D721Med (cell line): ENCODE measurements at places on chromosomes 7 and 10.

DNA sequence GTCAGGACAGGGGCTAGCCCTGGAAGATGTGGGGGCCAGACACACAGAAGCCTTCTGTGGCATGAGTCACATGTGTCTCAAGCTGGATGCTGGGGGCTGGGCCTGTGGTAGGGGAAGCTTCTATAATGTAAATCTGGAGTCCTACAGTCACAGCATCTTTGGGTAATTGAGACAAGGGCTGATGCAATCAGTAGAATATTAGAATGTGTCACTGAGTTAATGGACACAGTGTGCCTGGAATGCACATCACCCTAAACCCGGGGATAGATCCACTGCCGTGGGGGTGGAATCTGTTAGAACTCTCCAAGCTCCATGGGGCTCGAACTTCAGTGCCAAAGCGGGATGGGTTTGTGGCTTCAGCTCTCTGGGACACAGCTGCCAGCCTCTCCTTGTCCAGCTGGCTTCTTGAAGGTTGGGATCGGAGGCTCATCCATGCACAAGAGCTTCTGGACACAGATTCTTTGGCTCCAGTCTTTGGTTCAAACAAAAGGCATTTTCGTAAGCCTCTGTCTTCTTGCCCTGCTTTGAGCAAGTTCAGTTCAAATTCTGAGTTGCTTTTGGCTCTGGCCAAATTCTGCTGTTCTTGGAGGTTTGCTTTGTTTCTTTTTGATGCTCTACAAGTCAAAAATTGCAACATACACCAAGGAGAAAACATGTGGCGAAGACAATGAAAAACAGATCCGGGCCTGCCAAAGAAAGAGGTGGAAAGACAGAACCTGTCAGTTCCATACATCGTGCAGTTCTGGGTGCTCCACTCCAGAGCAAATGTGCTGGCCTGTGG lies 194.8 kb upstream of the ZNF32 start:
- no peak for DNase-seq

DNA sequence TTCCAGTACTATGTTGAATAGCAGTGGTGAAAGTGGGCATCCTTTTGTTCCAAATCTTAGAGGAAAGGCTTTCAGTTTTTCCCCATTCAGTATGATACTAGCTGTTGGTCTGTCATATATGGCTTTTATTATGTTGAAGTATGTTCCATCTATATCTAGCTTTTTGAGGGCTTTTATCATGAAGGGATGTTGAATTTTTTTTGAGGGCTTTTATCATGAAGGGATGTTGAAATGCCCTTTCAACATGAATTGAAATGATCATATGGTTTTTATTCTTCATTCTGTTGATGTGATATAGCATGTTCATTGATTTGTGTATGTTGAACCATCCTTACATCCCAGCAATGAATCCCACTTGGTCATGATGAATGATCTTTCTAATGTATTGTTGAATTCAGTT lies 75.3 kb downstream of the KIF20B start:
- no peak for DNase-seq

GRCh38 chr7:93442478-93443224 lies 131.9 kb downstream of the CALCR start:
- no peak for DNase-seq

DNA sequence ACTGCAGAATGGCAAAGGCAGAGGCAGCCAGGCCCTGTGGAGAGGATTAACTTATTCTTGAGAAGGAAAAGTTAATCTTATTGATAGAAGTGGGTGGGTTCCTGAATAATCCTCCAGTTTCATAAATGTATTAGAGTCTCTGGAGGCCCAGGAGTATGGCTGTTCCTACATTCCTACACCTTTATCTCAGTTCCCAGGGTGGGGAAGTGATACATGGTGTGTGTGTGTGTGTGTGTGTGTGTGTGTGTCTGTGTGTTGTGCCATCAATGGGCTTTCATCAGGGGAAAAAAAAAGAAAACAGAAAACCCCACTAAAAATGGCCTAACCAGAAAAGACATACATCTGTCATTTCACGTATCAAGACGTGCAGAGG lies 22.0 kb upstream of the GSDME start:
- peak; percentile 24 for DNase-seq

DNA sequence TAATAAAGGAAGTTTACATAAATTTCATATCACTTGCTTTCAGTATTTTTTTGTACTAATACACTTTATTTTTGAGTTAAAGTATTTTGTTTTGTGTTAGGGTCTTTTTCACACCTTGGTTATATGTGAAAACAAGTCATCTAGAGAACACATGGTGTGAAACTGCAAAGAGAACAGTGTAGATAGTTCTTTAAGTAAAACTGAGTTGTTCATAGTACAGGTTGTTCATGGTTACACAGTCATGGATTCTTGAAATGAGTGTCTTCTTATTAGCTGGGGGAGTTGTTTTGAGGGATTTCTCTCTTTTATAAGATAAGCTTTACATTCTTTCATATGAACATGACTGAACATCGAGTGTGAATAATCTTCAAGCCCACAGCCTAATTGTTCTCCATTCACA lies 244.2 kb downstream of the THSD7A start:
- no peak for DNase-seq

DNA sequence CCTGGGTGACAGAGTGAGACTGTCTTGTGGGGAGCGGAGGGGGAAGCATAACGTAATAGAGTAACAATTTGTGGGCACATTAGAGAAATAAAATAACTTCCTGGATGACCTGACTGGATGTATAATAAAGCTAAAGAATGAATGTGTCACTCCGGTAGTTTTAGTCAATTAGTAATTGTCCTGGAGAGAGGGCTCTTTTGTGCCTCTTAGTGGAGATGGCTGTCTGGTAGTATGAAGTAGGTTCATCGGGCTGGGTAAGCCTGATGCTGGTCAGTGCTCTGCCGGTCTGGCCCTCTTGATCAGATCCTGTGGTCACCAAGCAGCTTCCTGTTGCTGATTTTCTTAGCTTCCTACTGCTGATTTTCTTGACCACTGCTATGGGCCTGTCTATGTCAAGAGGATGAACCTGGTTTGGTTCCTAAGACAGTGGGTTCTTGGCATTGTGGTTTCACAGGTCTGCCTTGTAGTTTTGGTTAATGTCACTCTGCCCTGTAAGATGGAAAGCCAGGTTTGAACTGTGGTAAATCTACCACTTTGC lies 34.1 kb downstream of the ZRANB1 start:
- no peak for DNase-seq

- DNase-seq = no peak
These were observed 210.0 kb upstream of the LYZL1 start for GRCh38 chr10:29078919-29079318.
